ENCODE measurements at places on chromosomes 2 and 18. TPM values are rescaled to one million over a fixed set of nuclear protein-coding genes. Genes with fewer than 3 reads are reported as not detected.

GRCh38 chr2:228318218-228318617 lies 136.7 kb upstream of the SPHKAP start:
- DNase-seq = peak; percentile 72

DNA sequence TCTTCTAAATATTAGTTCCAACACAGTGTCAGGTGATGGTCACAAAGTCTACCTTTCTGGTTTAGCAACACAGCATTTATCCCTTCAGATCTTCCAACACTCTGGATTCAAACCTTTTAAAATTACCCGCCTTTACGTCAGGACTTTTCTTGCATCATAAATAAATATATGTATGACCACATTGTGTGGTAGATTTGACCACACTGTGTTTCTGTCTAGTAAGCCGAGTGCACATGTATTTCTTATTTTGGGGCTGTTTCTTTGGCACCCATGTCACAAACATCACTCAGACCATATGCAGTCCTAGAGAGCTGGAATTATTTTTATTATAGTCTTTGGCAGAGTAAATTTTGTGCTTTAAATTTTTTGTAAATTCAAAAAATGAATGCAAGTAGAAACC lies 172.1 kb downstream of the ANKRD44 start:
- DNase-seq = no peak

PROKR1 gene
- total RNA-seq = 0.12 TPM

DNA sequence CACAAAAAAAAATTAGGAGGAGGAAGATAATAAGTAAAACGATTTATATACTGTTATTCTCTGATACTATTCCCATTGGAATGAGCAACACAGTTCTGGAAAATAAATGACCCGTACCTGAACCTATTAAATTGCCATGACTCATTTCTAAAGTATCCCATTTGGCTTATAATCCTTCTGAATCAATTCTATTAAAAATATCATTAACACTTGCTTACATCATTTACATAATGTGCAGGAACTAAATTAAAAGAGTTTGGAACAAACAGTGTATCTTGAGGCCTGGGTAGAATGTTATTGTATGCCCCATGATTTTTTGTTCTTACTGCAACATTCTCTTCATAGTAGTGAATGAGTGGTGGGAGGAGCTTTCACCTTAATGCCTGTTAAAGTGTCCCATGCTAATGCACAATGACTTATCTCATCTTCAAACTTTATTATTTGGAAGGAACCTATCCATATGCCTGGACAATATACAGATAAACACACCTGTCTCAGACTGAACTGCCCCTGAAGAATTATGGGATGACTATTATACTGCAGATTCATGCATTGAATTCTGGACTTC lies 549.9 kb upstream of the ACVR2A start:
- DNase-seq = peak; percentile 77

- no peak for DNase-seq
Measured at GRCh38 chr18:54117853-54118773, 106.4 kb downstream of the MBD2 start.

DNA sequence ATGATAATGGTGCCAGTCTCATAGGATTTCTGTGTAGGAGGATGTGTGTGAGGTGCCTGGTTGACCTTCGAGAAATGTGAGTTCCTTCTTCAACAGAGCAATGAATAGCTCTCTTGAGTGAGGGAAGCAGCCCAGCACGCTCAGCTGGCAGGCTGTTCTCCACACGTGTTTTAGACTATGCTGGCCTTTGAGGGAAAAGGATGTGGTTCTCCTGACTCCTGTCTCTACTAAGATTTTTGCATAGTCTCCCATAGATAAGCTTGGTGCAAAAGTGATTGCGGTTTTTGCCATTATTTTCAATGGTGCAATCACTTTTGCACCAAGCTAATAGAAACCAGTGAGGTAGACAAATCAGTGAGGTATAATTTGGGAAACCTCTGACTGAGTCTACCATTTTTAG lies 284.1 kb downstream of the SLC4A3 start:
- DNase-seq = no peak

DNA sequence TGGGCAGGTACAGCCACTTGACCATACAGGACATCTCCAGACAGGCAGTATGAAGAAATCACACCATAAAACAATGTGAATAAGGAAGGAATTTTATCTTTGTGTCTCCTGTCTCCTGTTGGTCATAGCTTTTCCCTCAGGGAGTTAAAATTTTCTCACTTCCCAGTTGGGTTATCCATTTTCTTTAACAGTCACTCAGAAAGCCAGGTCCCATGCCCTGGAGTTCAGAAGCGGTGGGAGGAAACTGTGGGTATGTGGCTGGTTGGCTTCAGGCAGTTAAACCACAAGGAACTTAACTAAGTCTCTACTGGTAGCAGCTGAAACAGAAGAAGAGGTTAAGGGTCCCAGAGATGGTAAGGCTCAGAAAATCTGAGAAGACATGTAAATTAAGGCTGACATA lies 6.5 kb upstream of the SMAD2 start:
- DNase-seq = no peak

C2orf80 gene
- not detected for total RNA-seq

GRCh38 chr2:101692766-101693165 lies 4.7 kb upstream of the MAP4K4 start:
- no peak for DNase-seq

GRCh38 chr2:223916181-223916920 lies 28.8 kb downstream of the WDFY1 start:
- no peak for DNase-seq

- DNase-seq = no peak
Measured at GRCh38 chr2:16853088-16853487, 187.5 kb upstream of the CYRIA start.

DNA sequence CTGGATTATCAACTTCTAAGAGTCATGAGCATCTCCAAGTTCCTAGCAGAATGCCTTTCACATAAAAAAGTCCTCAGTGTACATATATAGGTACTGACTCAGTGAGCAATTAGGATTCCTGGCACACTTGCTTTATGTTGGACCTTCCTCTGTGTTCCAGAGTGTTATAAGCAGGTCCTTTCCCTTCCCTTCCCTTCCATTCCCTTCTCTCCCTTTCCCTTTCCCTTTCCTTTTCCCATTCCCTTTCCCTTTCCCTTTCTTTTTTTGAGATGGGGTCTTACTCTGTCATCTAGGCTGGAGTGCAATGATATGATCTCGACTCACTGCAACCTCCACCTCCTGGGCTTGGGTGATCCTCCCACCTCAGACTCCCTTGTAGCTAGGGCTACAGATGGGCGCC lies 48.7 kb downstream of the SCN3A start:
- no peak for DNase-seq

APOB gene
- total RNA-seq = not detected

DNA sequence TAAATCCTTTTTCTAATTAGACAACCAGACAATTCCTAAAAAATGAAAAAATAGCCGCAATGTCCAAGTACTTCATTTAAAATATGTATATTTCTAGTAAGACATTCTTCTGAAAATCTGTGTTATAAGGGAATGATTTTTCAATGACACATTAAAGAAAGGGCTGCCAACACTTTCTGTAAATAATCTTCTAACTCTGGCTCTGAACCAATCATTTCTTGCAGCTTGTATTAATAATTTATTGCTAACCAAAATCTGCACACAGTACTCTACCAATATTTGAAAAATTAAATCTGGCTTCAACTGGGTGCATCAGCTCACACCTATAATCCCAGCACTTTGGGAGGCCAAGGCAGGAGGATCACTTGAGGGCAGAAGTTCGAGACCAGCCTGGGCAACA lies 8.3 kb downstream of the NFU1 start:
- DNase-seq = no peak
